ENCODE measurements at places on chromosomes 3 and 15.
A peak's percentile ranks its signal among the peaks of the same experiment; 100 is the strongest.

DNA sequence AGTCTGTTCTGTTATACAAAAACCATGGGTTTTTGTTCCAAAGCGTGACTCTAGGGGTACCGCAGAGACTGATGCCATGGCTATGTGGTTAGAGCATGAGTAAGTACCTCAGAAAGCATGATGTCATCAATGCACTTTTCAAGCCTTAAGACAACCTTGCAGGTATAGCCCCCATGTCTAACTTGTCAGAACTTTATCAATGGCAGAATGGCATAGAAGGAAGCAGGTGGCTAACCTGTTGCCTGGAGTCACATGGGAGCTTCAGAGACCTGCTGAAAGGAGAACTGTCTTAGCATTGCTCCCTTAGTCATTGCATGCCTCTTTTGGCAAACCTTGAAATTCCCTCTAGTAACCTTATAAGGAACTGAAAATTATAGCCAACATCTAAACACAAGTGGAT lies 52.5 kb downstream of the EOMES start:
- DNase-seq, result no peak

- no peak for DNase-seq
Observed at GRCh38 chr3:116135457-116136085, 309.7 kb downstream of the LSAMP start.

DNA sequence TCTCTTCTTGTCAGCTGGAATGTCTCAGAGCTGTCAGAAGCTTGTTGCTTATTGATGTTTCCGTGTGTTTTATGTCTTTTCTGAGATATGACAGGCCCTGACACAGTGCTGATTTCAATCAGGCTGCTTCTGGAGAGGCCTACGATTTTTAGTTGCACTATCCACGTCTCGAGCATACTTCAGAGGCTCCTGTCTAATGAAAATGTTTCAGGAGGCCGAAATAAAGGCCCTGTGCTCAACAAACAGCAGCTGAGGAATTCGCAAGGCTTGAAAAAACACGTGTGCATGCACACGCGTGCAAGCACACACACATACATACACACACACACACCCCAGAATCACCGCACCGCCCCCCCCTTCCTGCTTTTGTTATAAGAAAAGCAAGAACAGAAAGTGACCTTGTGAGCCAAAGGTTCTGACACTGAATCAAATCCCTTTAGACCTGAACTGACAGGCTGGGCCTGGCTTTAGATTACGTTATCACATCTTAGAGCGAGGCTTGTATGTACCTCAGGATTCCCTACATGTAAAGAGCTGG lies 296.6 kb downstream of the NR2F2 start:
- no peak for DNase-seq

- no peak for DNase-seq
Observed at GRCh38 chr15:94080416-94080815, 150.9 kb upstream of the MCTP2 start.

- DNase-seq, result no peak
Observed at GRCh38 chr3:130773366-130773765, 26.7 kb upstream of the PIK3R4 start.

- DNase-seq, result no peak
Observed at GRCh38 chr15:75836959-75837334, 6.3 kb upstream of the UBE2Q2 start.

DNA sequence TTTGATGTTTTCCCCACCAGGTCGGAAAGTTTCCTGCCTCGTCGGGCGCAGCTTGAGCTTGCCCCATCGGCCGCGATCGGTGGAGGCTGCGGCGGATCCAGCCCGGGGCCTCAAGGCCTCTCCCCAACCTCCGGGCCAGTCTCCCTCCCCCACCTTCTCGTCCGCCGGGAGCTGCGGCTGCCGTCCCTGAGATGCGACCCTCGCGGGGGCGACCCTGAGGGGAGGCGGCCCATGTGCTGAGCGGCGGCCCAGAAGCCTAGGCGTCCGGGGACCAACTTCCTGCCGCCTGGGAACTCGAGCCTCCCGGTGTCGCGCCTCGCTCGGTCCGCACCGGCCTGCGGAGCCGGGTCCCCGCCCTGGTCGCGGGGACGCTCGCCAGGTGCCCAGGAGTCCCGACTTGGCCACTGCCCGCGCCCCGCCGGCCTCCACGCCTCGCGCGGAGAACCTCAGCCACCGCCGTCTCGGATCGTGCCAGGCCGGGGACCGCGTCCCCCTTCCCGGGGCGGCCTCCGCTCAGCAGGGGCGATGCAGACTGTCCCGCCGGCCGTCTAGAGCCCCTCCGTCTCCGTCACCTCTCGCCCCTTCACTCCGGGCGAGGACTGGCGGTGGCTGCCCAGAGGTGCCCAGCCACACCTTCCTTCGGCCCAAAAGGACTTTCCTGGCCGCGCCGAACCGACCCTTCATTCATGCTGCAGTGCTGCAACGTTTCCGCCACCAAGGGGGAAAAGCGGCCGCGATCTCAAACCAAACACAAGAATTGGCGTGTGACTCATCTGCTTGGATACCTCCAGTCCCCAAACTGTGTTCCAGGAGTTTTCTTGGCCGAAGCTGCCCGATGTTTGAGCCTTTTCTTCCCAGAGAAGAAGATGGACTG lies 656 bp downstream of the SLMAP start:
- no peak for DNase-seq

- DNase-seq, result no peak
Observed at GRCh38 chr3:144177649-144178048, 206.0 kb downstream of the DIPK2A start.

DNA sequence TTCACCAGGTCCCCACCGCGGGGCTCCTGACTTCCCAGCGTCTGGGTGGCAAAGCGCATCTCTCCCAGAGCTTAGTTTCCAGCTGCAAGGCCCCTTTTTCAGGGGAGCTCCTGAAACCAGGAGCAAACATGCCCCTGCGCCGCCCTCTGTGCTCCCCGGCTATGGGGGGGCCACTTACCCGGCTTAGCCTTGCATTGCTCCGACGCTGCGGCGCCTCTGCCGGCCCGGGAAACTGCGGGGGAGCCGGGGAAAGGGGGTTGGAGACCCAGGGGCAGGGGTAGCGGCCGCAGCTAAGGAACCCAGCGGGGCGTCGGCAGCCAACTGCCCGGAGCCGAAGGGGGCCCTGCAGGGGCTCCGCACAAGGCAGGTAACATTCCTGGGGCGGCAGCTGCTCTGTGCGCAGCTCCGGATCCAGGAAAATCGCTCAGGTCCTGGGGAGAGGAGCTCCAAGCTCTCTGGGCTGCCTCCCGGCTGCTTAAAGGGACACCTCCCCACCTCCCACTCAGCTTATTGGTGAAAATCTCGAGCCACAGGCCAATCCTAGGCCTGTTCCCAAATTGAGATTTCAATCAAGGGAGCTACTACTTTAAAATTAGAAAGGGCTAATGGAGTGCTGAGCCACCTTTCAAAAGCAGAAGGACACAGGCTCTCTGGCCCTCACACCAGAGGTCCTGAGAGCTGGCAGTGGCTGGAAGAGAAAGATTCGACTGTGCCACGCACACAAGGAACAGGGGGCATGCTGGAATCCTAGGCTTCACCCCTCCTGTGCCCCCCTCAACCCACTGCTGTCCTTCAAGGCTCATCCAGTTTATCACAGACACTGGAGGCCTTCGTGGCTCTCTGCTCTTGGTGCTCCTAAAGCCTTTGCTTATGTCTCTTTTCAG lies 42.7 kb upstream of the PRICKLE2 start:
- DNase-seq, result no peak

DNA sequence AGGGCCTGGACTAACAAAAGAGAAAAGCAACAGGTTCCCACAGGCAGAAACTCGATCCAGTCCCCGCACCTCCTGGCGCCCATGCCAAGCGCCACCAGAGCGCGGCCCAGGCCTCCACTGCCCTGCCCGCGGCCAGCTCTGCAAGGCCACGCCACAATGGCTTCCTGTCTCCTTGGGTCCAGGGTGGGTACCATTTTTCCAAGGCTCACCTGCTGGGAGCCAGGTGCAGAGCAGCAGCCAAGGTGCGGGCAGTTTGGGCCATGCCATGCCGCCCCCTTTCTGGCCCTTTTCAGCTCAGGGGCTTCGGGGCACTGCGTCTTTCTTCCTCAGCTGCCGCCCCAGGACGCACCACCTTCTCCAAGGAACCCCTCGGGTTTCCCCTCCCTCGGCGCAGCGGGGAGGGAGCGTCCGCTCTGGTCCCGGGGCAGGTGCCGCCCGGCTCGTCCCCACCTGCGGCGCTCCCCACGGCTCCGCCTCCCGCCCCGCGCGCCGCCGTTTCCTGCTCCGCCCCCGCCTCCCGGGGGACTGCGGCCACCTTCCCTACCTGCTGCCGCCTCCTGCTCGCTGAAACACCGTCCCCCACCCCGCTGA lies at the start of gene ILDR1:
Gene ILDR1 (minus strand): TSS at position 437 of the 591 bp plus-strand sequence. CDS start 170 bp downstream, at position 267.
- DNase-seq, result peak; percentile 26

- no peak for DNase-seq
Observed at GRCh38 chr3:76365275-76365674, 579.9 kb upstream of the ZNF717 start.

- no peak for DNase-seq
Observed at GRCh38 chr15:57220205-57220604, 156.1 kb upstream of the CGNL1 start.

- no peak for DNase-seq
Observed at GRCh38 chr15:88166082-88166993, 90.2 kb downstream of the NTRK3 start.

DNA sequence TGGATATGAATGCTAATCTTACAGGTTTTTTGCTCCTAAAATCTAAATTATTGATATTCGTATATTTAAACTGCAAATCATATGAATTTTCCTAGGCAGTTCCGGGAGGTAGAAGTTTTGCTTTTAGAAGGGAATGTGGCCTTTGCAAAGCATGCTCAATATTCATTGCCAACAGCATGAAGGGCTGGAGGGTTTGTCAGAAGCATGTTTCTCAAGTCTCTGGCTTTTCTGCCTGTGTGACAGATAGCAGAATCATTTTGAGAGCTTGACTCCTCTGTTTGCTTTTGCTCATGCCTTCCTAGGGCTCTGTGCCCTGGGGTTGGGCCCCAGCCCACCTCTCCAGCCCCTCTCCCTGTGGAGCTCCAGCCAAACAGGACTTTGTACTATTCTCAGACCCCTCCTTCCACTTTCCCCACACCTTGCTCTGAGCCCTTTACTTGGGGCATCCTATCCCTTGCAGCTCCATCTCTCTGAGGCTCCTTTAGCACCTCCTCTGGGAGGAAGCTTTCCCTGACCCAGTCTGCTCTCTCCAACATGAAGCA lies 91.3 kb downstream of the ARNT2 start:
- DNase-seq, result no peak

DNA sequence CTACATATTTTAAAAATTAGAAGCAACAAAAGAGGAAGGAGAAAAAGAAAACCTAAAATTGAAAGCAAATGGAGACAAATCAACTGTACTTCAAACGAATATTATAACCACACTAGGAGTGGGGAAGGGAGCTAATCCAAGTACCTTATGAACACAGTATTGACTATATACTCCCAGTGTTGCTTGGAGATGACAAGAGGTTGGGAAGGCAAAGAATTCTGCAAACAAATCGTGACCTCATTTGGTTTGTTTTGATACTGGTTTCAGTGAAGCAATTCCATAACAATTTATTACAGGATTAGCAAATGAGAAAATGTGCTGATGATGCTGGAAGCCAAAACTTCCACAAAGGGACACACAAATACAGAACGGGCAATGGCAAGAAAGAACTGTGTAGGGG lies 268.1 kb downstream of the ULK4 start:
- DNase-seq, result no peak

GRCh38 chr3:132786890-132787289 lies 64.7 kb upstream of the NPHP3 start:
- DNase-seq, result no peak

GRCh38 chr3:108487439-108487838 lies 23.0 kb downstream of the MYH15 start:
- DNase-seq, result no peak

GRCh38 chr15:73841756-73842725 lies 31.3 kb upstream of the TBC1D21 start:
- no peak for DNase-seq

- no peak for DNase-seq
Observed at GRCh38 chr15:82979726-82980125, 6.3 kb upstream of the RAMAC start.

- no peak for DNase-seq
Observed at GRCh38 chr3:5388091-5388490, 200.6 kb downstream of the EDEM1 start.

- DNase-seq, result peak; percentile 59
Observed at GRCh38 chr15:66851311-66852063, 149.5 kb downstream of the SMAD6 start.

DNA sequence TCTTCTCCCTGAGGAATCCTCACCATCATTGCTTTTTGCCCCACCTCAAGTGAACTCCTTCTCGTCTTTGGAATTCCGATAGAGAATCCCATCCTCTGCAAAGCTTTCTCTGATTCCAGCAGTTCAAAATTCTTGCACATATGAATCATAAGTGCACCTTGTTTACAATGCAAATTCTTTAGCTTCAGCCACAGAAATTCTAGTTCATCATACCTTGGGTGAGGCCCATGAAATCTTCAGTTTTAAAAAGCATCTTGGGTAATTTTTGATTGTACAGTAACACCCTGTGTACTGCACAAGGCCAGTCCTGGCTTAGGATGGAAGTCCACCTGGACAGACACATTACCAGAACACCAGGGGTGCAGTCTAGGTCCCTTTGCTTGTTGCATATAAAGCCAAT lies 30.8 kb downstream of the MDFIC2 start:
- no peak for DNase-seq

DNA sequence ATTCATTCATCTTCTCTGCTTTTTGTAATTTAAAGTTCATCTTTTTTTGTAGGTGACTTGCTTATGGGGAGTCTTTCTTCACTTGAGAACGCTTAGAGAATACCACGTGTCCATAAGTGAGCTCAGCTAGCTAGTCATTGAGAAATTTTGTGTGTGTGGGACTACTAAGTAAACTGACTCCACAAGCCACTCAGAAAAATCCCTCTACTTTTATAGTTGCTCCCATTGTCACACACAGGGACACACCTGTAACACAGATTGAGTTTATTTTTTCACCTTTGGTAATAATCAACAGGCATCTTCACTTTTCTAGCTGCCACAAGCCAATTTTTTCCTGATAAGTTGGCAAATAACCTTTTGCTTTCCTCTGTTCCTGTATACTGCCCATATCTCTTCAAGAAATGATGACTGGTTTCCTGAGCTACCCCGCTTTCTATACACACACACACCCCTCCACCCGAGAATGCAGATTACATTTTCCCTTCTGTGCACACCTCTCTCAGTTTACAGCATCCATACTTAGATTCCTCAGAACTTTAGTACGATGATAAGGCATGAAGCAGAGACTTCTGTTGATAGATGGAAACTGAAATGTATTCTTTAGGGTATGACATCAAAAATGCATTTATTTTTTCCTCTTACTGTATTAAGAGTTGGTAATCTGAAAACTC lies 4.6 kb downstream of the TSC22D2 start:
- DNase-seq, result no peak

GRCh38 chr3:42590989-42591756 lies 513 bp downstream of the SS18L2 start:
- no peak for DNase-seq

GRCh38 chr3:187401856-187402255 lies 33.7 kb downstream of the RTP4 start:
- no peak for DNase-seq

- DNase-seq, result no peak
Observed at GRCh38 chr3:186523022-186523421, 21.2 kb downstream of the CRYGS start.
